ENCODE measurements at places on chromosomes 13 and 19.

DNA sequence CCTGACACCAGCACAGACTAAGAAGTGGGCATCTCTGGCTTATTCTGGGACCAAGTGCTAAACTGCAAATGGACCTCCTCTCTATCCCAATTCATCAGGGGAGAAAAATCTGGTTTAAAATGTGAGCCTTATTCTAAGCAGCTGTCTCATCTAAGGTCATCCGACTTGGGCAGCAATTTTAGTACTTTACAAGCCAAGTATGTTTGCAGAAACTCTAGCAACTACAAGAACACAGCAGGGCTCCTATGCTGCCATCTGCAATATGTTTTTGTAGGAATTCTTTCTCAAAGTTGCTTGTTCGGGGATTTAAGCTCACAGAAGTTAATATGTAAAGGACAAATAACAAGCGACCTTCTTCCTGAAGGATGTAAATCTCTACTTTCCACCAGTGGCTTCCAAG, 113.1 kb downstream of the FOXO1 start:
- DNase-seq = no peak

GRCh38 chr19:33527125-33527524, 5.5 kb upstream of the PEPD start:
- no peak for DNase-seq

DNA sequence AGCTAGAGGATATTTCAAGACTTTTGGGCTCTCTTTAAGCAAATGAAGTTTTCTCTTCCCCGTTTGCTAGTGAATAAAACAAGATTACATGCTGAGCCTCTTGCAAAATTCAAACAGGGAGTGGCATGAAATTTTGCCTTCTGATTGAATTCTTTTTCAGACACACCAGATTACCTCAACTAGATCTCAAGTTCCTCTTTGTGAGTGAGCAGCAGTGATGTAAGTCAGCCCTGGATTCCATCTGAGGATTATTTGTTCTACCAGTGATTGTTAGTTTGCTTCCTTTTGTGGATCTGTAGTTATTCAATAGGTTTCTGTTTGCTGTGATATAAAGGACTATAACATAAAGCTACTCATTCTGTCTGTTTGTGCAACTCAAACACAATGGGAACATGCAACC, 407.7 kb downstream of the LMO7 start:
- no peak for DNase-seq

GRCh38 chr13:107969546-107969945, 245.8 kb downstream of the LIG4 start:
- no peak for DNase-seq

DNA sequence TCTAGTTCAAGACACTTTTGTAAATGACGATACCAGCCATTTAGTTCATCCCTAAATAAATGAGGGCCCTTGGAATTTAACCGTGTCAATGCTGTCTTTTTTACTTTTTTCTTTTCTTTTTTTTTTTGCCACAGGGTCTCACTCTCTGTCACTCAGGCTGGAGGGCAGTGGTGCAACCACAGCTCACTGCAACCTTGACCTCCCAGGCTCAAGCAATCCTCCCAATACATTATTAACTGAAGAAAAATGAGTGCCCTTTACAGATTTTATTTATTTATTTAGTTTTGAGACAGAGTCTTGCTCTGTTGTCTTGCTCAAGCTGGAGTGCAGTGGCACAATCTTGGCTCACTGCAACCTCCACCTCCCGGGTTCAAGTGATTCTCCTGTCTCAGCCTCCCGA, 2.9 kb upstream of the MED4 start:
- DNase-seq = no peak

- no peak for DNase-seq
Measured at GRCh38 chr13:100338275-100338674, 249.4 kb downstream of the PCCA start.

- no peak for DNase-seq
Measured at GRCh38 chr19:54421169-54421516, 5.9 kb downstream of the TTYH1 start.

DNA sequence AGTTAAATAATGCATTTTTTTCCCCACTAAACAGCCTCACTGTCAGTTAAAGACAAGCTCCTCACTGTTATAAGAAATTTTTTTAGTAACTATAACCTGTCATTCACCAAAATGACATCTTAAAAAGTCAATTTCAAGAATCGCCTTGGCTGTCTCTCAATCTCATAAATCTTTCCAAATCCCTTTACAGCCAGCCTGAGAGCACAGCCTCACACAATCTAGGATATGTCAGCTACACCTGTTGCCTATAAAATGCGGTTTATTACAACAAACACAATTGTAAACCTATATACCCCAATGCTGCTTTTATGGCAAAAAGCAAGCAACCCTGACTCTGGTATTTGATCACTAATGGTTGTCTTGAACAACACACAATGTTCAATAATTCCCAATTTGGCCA, 29.5 kb upstream of the FNDC3A start:
- no peak for DNase-seq

DNA sequence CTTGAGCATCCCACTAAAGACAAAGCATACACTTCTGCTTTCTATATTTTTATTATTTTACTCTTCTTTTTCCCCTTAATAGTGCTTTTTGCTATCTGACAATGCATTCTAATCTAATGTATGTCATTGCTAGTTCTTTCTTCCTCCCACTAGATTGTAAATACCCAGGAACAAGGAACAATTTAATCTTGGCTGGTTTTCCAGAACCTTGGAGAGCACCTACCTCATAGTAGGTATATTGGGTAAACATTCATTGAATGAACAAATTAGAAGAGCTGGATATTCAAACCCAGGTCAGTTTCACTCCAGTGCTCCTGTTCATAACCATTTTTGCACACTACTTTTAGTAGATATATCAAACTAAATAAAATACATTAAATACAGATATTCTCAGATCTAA, 1617.6 kb upstream of the SLC10A2 start:
- no peak for DNase-seq

GRCh38 chr19:10871711-10872545, 575 bp downstream of the CARM1 start:
- no peak for DNase-seq

DNA sequence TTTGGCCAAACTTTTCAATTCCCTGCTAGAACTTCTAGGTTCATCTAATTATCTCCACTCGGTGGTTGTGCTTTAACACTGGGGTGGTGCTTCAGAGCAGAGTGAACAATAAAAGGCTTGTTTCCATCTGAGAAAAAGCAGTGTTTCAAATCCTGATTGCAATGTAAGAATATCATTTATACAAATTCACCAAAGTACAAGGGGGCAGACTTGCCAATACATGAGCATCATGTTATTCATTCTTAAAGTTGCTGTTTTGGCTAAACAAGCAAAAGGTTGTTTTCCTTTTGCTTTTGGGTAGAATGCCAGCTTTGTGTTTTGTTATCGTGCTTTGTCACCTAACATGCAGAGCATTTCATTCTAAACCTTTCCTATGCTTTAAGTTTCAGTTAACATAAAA, 78.5 kb upstream of the UBAC2 start:
- DNase-seq = no peak

- no peak for DNase-seq
Measured at GRCh38 chr19:43763473-43763939, 8.7 kb upstream of the SMG9 start.

- DNase-seq = no peak
Measured at GRCh38 chr13:75220238-75220542, 261.8 kb downstream of the TBC1D4 start.

All from GM12891 (cell line).